ENCODE measurements at places on chromosomes 12 and 14.

GRCh38 chr12:29709054-29709453 is 74.7 kb downstream of the TMTC1 start:
- H3K4me3 ChIP-seq: no peak overlapping the region
- peaks cover 2% of the 10 kb centered on the region for H3K27me3 ChIP-seq
- no peak overlapping the region for H3K27ac ChIP-seq
- no peaks in the 10 kb centered on the region for H3K36me3 ChIP-seq

DNA sequence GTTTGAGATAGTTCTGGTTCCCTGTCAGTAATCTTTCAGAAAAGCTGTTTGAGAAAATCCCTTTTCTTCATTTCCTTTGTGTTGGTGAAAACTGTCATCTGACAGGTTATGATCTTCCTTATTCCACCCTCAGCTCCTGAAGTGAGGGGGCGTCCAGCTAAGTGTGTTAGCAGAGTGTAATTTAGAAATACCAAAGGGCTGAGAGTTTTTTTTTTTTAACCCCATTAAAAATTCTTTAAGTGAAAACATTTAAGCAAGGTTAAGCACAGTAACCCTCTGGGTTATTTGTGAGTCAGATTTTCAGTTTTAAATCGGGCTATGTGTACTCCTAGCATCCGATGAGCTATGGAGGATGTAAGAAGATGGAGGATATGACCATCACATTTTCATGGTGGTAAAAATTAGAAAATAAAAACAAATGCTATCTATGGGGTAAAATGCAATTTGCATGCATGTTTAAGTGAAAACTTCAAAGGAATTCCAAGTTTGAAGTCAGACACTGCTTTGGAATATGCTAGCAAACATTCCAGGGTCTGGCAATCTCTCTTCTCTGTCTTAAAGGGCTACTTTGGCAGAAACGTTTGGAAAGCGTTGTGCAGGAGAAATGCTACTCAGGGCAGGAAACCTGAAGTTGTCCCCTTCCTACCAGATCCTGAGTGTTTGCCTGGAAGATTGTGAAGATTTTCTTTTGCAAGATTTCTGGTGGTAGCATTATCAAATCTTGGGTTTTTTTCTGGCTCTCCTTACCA is 197.0 kb upstream of the PRICKLE1 start:
- H3K36me3 ChIP-seq: no peaks in the 10 kb centered on the region
- no peak overlapping the region for H3K27ac ChIP-seq
- DNase-seq: no peak
- H3K4me1 ChIP-seq: no peaks in the 10 kb centered on the region

- H3K27me3 ChIP-seq: no peaks in the 10 kb centered on the region
- H3K4me1 ChIP-seq: peaks cover 2% of the 10 kb centered on the region
- H3K4me3 ChIP-seq: no peak overlapping the region
- DNase-seq: no peak
These were observed 101.2 kb downstream of the PEBP1 start for GRCh38 chr12:118237052-118237665.

DNA sequence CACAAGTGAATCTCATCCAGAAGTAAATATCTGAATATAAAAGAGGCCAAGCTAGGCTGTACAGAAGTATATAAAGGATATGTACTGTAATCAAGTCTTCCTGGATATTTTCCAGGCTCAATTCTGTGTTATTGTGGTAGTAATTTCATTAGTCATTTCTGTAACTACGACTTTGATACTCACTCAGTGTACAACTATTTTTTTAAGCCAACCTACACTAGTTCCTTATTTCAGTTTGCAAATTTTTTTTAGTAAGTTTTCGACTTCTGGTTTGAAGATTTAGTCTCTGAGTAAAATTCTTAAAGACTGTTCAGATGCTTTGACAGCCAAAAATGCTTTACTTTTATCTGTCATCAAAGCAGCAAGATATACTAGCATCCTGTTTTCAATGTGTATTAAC is 130.8 kb downstream of the CAPZA3 start:
- no peak overlapping the region for H3K27ac ChIP-seq
- H3K36me3 ChIP-seq: no peaks in the 10 kb centered on the region
- H3K4me3 ChIP-seq: no peak overlapping the region
- peaks cover 3% of the 10 kb centered on the region for H3K27me3 ChIP-seq
- no peak for DNase-seq

- DNase-seq: no peak
- H3K27ac ChIP-seq: no peak overlapping the region
- H3K4me1 ChIP-seq: peaks cover 6% of the 10 kb centered on the region
- H3K27me3 ChIP-seq: peaks cover 6% of the 10 kb centered on the region
- no peak overlapping the region for H3K4me3 ChIP-seq
- H3K36me3 ChIP-seq: no peaks in the 10 kb centered on the region
These were observed 15.3 kb upstream of the KRT80 start for GRCh38 chr12:52207106-52207505.

DNA sequence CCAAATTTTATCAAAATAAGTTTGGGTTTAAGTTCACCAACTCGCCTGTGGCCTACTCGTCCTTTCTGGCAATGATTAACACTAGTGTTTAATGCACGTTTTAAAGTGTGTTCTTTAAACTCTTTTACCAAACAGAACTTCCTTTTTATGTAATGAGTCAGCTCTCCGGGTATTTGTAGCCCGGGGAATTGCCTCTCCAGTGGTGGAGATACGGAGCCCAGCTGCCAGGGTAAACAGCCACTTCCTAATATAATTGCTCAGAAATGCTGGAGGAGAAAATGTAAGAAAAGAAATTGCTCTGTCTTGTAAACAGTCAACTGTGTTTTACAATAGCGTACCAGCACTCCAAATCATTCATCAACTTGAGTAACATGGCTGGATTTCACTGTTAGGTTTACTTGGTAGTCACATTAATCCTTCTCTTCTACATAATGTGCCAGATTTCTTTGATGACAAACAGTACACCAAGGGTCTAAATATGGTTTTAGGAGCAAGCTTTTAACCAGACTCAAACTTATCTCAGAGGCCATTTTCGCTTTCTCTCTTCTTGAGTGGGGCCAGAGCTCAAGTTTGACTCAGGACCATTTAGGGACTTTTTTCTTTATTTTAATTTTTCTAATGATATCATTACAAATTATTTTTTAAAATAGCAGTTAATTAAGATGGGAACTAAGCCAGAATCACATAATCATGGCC is 101.2 kb upstream of the SLC38A2 start:
- no peak overlapping the region for H3K4me3 ChIP-seq
- peaks cover 19% of the 10 kb centered on the region for H3K4me1 ChIP-seq
- no peaks in the 10 kb centered on the region for H3K27me3 ChIP-seq
- H3K27ac ChIP-seq: peak overlapping the region; percentile 54

DNA sequence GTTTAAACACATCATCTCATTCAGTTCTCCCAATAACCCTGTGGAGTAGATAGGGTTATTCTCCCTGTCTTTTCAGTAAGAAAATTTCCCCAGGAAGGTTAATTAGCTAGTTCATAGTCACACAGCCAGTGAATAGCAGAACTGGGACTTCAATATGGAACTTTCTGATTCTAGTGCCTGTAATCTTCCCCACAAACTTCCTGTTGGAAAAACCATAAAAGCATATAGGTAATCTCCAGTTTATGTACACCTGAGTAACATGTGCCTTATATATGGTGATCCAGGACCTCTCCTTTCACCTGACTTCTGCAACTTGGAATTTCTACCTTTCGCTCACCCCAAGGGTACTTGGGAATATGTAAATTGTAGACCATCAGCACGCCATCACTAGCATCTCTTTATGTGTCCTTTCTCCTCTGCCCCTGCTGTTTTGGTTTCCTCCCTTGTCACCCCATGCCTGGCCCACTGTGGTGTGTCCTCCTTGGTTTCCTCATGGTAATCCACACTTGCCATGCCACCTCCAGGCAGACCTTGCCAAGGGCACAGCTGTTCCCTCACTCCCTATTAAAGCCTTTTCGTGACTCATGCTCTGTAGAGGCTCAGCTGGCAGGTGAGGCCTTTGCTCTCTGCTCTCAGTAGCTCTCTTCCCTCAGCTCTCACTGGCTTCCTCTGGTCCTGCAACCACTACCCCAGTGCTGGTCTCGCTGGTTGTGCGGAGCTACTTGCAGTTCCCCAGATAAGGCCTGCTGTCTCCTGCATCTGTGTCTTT is 16.7 kb downstream of the TBC1D30 start:
- no peaks in the 10 kb centered on the region for H3K36me3 ChIP-seq
- no peak overlapping the region for H3K27ac ChIP-seq
- no peak overlapping the region for H3K4me3 ChIP-seq
- no peak for DNase-seq
- peaks cover 2% of the 10 kb centered on the region for H3K27me3 ChIP-seq

GRCh38 chr12:24455811-24456210 is 493.1 kb downstream of the BCAT1 start:
- H3K27me3 ChIP-seq: no peaks in the 10 kb centered on the region
- H3K27ac ChIP-seq: no peak overlapping the region
- H3K36me3 ChIP-seq: no peaks in the 10 kb centered on the region
- H3K4me3 ChIP-seq: no peak overlapping the region
- no peaks in the 10 kb centered on the region for H3K4me1 ChIP-seq
- DNase-seq: no peak

DNA sequence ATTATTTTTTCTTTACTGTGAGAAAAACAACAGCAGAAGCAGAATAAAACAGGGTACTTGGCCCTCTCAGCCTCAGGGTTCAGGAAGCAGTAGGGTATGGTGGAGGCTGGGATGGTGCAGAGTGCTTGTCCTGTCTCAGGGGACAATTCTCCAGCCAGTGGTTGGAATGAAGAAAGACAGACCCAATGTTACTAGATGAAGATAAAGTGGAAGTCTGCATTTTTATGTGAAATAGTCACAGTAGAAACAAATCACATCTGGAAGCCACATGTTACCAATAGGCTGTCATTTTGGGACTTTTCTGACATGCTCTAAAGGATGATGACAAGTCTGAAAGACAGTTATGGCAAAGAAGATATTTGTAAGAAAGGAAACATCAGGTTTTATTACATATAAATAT is 32.3 kb downstream of the PROX2 start:
- no peaks in the 10 kb centered on the region for H3K27me3 ChIP-seq
- DNase-seq: no peak
- H3K27ac ChIP-seq: no peak overlapping the region

GRCh38 chr14:101953151-101953550 is 11.2 kb upstream of the DYNC1H1 start:
- no peak overlapping the region for H3K4me3 ChIP-seq
- H3K27ac ChIP-seq: no peak overlapping the region
- no peak for DNase-seq
- H3K4me1 ChIP-seq: peaks cover 12% of the 10 kb centered on the region

DNA sequence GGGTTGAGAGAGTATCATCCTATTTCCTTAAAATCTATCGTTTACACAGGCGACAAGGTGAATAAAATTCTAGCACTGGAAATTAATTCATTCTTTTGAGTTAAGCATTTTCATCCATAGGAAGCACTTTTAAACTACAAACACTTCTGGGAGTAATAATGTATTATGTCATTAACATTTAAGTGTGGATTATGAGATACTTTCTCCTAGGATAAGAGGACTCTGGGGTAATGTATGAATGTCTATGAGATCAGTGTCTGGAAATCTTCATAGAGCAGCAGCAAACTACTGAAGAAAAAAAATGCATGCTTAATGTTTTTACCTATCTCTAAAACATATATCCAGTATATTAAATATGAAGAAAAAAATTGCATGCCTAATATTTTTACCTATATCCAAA is 86.9 kb downstream of the EPS8 start:
- no peak overlapping the region for H3K27ac ChIP-seq
- H3K36me3 ChIP-seq: no peaks in the 10 kb centered on the region
- peaks cover 27% of the 10 kb centered on the region for H3K4me1 ChIP-seq

- no peaks in the 10 kb centered on the region for H3K4me1 ChIP-seq
- no peak overlapping the region for H3K4me3 ChIP-seq
- peaks cover 7% of the 10 kb centered on the region for H3K27me3 ChIP-seq
- H3K36me3 ChIP-seq: no peaks in the 10 kb centered on the region
- H3K27ac ChIP-seq: no peak overlapping the region
These were observed 190.1 kb downstream of the TTC8 start for GRCh38 chr14:89014569-89014850.

DNA sequence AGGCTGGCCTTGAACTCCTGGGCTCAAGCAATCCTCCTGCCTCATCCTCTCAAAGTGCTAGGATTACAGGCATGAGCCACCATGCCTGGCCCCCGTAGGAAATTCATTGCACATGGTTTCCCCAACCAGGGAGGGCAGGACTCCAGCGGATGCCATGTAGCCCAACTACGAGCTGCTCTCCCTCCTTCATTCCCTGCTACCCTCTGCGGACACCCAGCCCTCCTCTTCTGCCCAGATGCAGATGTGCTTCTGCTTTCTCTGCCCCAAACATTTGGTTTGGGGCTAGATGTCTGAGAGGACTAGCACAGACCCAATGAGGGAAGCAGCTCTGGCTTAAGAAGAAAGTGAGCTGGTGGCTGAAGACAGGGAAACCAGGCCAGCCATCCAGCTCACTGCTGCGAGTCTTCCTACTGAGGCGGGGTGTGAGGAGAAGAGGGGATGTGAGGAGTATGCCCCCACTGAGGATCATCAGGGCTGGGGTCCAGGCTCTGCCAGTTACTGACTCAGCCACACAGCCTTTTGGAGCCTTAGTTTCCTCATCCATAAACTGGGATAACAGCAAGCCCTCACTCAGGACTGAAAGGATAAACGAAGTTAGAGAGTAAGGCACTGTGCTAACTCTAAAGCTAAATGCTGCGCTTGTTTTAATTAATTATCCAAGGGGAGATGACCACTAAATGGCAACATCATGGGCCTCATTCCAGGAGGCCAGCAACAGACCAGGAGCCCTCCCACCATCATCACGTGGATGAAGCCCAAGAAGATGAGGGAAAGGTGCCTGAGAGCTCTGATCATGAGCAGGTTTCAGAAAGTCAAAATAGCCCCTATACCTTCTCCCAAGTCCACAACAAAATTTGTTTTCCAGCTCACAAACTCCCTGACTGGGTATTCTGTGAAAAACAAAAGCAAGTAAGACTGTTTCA is 10.9 kb downstream of the CTDSP2 start:
- peak overlapping the region; percentile 40 for H3K4me3 ChIP-seq
- H3K4me1 ChIP-seq: peaks cover 90% of the 10 kb centered on the region
- H3K36me3 ChIP-seq: peaks cover 1% of the 10 kb centered on the region
- H3K27ac ChIP-seq: peak overlapping the region; percentile 89
- no peaks in the 10 kb centered on the region for H3K27me3 ChIP-seq

GRCh38 chr14:23646648-23647549 is 10.7 kb downstream of the DHRS2 start:
- DNase-seq: no peak
- H3K4me1 ChIP-seq: no peaks in the 10 kb centered on the region
- no peaks in the 10 kb centered on the region for H3K27me3 ChIP-seq
- H3K27ac ChIP-seq: no peak overlapping the region
- no peaks in the 10 kb centered on the region for H3K36me3 ChIP-seq
- H3K4me3 ChIP-seq: no peak overlapping the region
